ENCODE measurements at places on chromosomes 12 and 14.

GRCh38 chr14:65696801-65697200 lies 284.3 kb downstream of the FUT8 start:
- DNase-seq = peak; percentile 21

DNA sequence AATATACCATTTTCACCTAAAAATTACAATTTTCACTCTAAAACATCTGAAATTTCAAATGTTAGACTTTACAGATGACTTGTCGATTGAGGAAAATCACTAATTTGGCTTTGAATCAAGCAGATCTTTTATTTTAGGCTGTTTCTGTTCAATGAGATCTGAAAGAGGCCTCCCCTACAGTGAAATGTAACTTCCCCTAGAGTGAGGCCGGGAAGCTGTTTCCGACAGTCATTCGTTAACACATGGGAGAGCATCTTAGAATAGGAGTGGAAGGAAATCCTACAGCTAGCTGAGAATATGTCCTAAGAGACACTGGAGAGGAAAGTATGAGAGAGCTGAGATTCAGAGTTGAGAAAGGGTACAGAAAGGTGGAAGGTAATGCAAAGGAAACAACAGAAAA lies 5.7 kb upstream of the C14orf93 start:
- DNase-seq = no peak

GRCh38 chr14:58464652-58465051 lies 37.1 kb downstream of the KIAA0586 start:
- DNase-seq = no peak

GRCh38 chr12:104056419-104056972 lies 6.5 kb upstream of the GLT8D2 start:
- peak; percentile 12 for DNase-seq

GRCh38 chr14:72826039-72826438 lies 67.9 kb downstream of the DPF3 start:
- DNase-seq = no peak

DNA sequence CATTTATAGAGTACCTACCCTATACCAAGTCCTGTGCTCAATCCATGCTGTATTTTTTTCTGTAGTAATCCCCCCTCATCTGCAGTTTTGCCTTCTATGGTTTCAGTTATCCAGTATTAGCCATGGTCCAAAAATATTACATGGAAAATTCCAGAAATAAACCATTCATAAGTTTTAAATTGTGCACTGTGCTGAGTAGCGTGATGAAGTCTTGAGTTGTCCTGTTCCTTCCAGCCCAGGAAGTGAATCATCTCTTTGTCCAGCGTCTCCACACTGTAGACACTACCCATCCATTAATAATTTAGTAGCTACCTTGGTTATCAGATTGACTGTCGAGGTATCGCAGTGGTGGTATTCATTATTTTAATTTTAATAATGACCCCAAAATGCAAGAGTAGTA lies 54.2 kb downstream of the SUDS3 start:
- no peak for DNase-seq

- DNase-seq = peak; percentile 61
Measured at GRCh38 chr12:53287741-53288216, 7.6 kb upstream of the PFDN5 start.

- no peak for DNase-seq
Measured at GRCh38 chr14:59342516-59343484, 122.4 kb downstream of the GPR135 start.

GRCh38 chr12:41968599-41968998 lies 176.1 kb downstream of the GXYLT1 start:
- DNase-seq = no peak

- peak; percentile 92 for DNase-seq
Measured at GRCh38 chr12:118356809-118357256, 15.9 kb downstream of the TAOK3 start.

DNA sequence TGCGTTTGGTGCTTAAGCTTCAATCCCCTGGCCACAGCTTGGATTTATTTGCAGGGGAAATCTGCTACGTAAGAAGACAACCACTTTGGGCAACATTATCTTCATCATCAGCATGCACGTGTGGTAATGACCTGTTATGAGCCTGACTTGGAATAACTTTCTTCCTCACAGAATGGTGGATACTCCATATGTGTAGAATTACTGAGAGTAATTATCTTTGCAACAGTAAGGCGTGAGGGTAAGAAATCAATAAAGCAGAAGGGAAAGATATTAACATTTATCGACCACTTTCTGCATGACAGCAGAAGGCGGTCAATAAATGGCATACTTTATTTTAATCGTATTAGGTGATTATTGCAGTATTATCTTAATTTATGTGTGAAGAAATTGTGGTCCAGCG lies 152.7 kb downstream of the RGS6 start:
- DNase-seq = no peak
